ENCODE measurements at places on chromosomes 7 and 10. TPM values are rescaled to one million over a fixed set of nuclear protein-coding genes. Genes with fewer than 3 reads are reported as not detected.
A peak's percentile ranks its signal among the peaks of the same experiment; 100 is the strongest.

- no peak for DNase-seq
Measured at GRCh38 chr7:150976529-150977381, 1.4 kb downstream of the KCNH2 start.

- no peak for DNase-seq
Measured at GRCh38 chr10:67697724-67698131, 1.7 kb upstream of the CTNNA3 start.

GRCh38 chr7:148289630-148290029 lies 300.9 kb upstream of the C7orf33 start:
- DNase-seq, result no peak

DNA sequence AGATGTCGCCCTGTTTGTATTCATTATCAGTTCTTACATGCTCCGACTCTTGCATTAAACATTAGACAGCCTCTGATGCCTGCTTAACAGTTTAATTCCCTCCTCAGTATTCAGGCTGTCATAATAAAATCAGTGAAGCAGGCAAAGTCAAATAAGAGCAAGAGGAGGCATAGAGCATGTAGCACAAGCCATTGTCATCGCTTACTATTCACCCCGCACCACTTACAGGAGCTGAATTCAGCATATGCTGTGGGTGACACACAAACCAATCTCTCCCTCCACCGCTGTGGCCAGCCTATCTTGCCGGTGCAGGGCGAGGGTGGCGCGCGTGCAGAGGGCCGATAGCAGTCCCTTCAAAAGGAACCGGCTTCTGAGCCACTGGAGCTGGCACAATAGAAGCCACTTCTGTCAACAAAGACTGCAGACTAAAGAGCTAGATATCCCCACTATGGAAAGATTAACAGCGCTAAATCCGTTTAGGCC lies 433.2 kb upstream of the MGMT start:
- no peak for DNase-seq

DNA sequence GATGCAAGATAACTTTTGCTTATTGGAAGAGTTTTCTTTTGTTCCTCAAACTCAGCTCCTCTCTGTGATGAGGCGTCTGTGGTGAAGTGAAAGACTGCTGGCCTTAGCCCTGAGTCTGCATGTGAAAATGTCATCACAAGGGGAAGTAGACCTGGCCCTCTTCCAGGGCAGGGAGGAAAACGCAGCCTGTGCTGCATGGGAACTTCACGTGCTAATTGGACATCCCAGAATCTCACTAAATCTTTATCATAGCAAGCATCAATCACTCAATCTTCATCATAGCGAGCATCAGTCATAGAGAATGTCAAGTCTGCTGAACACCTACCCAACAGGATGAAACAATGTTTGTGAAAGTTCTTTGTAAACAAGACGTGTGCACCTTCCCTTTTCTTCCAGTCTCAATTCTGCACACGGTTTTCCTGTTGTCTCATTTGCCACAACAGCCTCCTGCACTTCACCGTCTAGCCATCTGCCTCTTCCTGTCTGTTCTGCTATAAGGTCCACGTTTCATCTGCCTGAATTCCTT lies 314.6 kb downstream of the FRMD4A start:
- peak; percentile 36 for DNase-seq

- no peak for DNase-seq
Measured at GRCh38 chr10:127999297-128000129, 92.6 kb downstream of the PTPRE start.

DNA sequence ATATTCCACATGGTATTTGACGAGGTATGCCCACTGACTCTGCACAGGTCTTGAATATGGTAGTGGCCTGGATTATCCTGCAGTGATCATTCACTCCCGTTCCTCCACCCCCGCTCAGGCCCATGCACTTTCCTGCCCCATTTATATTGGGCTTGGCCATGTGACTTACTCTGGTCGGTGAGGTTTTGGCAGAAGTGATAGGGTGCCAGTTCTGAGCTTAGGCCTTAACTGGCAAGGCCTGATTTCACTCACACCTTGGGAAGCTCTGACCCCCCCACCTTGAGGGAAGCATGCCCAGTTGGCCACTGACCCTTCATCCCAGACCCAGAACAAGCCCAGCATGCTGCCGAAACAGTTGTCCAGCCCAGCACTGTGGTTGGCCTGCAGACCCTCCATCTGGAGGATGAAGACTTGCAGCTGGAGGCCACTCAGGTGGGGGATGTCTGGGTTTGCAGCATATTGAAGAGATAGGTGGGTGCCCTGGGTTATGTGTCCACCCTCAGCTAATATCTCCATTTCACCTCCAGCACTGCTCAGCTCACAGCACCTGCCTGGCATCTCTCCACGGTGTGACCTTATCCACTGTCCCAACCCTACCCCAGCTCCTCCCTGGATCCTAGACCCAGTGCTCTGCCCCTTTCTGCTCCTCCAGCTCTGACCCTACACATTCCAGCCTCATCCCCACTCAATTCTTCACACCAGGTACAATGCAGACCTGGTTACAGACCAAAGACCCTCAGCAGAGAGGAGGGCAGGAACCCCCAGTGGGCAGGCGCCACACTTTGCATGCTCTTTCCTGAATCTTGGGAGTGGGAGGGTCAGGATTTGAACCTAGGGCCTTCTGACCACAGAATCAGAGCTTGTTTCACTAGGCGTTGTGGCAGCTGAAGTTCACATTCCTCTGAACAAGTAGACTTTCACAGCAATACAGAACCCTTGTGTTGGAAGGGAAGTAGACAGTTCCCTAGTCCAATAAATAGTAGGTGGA lies 138.1 kb upstream of the CHST15 start:
- no peak for DNase-seq

DNA sequence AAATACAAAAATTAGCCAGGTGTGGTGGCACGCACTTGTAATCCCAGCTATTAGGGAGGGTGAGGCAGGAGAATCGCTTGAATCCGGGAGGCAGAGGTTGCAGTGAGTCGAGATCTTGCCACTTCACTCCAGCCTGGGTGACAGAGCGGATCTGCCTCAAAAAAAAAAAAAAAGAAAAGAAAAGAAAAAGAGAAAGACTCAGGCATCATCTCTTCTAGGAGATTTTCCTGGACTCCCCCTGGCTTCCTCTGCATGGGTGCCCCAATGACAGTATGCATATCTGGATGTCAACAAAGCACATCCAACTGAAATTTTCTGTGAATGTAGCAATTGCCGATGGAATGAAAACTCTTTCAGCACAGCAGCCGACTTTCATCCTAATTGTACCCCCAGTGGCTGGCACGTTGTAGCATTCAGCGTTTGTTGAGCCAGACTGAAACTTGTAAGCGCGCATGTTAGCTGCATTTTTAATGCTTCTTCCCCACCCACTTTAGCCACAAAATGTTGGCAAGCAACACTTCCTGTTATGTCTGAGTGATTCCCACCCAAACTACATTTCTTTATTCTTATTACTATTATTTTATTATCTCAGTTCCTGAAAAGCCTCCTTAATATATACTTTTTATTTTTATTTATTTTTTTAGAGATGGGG lies 70.2 kb downstream of the PRTFDC1 start:
- DNase-seq, result no peak

DNA sequence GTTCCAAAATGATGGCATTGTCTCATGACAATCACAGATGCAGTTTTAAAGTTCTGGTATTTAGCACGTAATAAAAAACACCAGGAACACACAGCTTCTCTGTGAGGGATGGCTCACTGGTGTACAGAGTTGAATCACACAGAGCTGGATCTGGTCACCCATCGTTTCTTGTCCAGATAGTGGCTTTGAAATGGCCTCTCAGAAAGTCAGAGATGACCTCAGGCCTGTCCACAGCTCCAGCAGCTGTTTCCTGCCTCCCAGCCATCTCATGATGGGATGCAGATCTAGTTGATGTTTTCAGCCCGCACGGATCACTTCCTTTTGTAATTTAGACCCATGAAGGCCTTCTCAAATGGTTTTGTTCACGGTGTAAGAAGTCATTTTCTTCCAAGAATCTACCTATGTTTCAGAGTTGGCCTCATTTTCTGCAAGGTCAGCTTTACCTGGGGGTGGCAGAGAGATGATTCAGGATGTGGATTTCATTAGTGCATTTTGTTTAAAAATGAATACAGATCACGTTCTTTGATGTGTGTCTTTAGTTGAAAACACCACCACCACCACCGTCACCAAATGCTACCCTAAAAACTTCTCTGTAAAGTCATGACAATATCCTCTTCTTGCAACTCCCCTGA lies 166.2 kb downstream of the SNX10 start:
- peak; percentile 48 for DNase-seq

DNA sequence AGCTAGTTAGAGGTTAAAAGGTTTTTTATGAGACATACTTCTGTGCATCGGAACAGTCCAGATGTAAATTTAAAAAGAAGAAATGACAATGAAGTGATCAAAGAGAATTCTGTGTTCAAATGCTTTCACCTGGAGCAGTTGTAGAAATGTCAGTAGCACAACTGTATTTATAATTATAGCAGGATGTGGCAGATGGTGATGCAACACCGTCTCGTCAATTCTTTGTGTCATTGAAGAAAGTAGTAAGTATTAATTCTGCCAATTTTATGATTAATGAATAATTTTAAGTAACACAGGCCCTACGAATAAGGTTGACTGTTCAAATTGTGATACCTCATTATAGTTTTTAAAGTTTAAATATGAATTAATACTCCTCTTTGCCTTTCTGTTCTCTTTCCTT lies 171.1 kb downstream of the ADK start:
- DNase-seq, result no peak

- DNase-seq, result no peak
Measured at GRCh38 chr10:25547382-25547781, 372.6 kb downstream of the GPR158 start.

DNA sequence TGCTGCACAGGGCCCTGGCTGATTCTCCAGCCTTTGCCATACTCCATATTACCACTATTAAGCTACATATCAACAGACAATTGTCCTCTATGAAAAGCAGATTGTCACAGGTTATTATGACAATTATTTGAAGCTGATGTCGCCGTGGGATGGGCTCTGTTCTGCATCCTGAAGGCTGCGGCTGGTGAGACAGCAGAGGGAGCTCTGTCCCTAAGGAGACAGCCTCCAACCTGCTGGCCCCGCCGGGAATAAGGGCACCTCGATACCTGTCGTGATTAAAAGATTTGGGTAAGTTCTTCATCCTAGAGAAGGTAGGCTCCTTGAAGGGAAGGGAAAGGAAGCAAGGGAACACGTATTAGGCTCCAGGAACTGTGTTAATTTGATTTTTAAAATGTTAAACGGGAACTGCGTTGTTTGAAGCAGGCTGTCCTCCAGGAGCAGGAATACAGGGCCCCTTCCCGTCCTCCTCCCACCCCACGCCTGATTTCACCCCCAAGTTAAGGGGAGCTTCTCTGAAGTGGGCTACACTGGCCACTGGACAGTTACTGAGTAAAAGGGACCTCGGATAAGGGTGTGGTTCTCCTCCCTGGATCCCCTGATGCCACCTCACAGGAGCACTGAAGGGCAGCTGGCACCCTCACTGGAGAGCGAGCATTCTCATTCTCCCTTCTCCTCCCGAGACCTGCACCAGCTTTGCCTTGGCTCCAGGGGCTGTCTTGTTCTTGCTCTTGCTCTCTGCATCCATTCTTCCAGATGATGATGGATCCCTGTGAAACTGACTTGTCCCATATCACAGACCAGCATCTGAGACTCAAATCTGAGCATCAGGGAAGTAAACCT lies 11.8 kb upstream of the TIAL1 start:
- DNase-seq, result no peak

GRCh38 chr10:70652761-70653657 lies 19.3 kb upstream of the ADAMTS14 start:
- peak; percentile 79 for DNase-seq

GRCh38 chr7:84387595-84387994 lies 193.0 kb upstream of the SEMA3A start:
- no peak for DNase-seq

DNA sequence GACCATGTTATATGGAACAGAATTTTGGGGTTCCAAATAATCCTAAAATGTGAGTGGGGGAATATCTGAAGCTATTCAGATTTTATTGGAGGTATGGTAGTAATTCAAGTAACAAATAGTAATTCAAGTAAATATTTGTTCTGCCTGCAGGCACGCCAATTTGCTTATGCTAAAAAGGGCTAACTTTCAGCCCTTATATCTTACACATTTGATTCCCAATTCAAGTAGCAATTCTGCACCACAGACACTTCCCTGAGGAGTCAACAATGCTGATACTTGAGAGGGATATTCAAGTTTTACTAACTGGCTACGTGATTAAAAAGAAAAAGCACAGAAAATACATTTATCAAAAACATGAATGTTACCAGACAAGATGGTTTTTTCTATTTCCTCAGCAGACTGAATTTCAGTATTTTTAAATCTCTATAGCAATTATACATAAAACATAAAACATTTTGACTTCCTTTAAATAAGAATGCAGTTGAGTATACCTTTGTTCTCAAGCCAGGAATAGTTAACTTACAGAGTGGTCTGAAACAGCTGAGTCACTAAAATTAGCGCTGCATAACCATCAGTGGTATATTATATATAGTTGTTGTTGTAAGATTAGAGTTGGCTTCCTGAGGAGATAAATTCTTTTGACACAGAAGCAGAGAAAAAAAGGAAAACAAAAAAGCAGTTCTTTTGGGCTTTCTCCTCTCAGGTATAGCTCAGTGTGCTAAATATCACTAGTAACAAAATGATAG lies 33.9 kb downstream of the MTPN start:
- no peak for DNase-seq

GRCh38 chr10:2121315-2121714 lies 384.0 kb upstream of the ADARB2 start:
- DNase-seq, result no peak

GRCh38 chr7:73626814-73627213 lies 2.5 kb upstream of the MLXIPL start:
- no peak for DNase-seq

DNA sequence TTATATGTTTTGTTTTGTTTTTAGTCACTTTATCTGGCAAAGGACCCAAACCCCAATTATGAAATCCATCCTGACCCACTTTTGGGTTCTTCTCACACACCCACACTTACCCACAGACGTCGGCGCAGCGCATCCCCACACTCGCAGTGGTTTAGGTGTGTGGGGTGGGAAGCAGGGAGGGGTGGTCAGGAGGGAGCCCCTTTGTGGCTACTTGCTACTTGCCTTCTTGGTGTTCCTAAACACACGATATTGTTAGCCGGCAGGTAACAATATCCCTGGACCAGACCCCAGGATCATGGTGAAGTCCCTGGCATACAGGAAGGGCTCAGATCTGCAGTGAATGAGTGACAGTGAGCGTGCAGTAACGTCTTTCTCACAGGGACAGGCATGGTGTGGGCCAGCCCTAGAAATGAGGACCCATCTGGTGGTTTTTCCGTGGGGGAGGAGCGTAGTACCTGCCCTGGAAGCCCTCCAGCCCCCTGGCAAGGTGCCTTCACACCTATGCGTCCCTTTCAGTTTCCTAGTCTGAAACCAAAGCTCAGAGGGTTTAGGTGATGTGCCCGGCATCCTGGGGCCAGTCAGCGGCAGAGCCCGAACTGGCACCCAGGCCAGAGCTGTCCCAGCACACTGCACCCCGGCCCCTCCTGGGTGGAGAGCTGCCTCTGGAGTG lies 4.4 kb downstream of the SPOCK2 start:
- no peak for DNase-seq

- DNase-seq, result no peak
Measured at GRCh38 chr10:49010865-49011264, 71.2 kb upstream of the LRRC18 start.

SPDYE11 gene
- total RNA-seq, result 0.10 TPM

OR2A12 gene
- total RNA-seq, result not detected

NXPH1 gene
- total RNA-seq, result 0.10 TPM

CAV2 gene
- 78.6 TPM for total RNA-seq

AKR1E2 gene
- total RNA-seq, result 15.5 TPM

MYL10 gene
- total RNA-seq, result 3.2 TPM

GPC2 gene
- 3.9 TPM for total RNA-seq

PRLHR gene
- total RNA-seq, result under 0.01 TPM

Data from skin of body (tissue), 3 donors.